ENCODE measurements at places on chromosomes 16 and 17.

- DNase-seq: no peak
Observed at GRCh38 chr17:49896860-49897259, 49.0 kb upstream of the TAC4 start.

- DNase-seq: no peak
Observed at GRCh38 chr16:84085773-84086172, 31.0 kb downstream of the MBTPS1 start.

DNA sequence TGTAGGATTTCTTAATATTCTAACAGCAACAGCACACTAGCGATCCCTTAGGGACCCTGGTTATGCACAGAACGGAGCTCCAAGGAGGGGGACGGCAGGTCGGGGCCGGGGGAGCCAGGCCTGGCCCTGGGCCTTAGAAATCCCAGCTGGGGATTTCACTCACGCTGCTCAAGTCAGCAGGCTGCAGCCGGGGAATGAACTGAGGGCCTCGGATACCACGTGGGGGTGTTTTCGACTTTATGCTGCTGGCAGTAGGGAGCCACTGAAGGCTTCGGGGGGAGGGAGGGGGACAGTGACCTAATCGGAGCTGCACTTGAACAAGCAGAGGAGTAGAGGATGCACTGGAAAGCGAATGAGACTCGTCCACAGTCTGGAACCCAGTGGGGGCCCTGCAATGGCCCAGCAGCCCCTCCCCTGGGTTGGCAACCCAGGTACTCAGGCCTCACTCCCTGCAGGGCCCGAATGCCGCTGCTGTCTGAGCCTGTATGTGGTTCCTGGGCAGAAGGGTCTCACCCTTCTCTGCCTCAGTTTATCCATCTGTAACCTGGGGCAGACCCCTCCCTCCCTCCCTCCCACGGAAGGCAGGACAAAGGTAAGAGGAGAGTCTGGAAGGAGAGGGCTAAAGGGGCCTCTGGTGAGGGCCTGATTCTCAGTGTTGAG is 53.7 kb downstream of the RPH3AL start:
- no peak for DNase-seq

GRCh38 chr16:50365791-50366575 is 2.8 kb downstream of the BRD7 start:
- DNase-seq: no peak

- DNase-seq: no peak
Observed at GRCh38 chr17:60345233-60345632, 46.7 kb downstream of the USP32 start.

- DNase-seq: no peak
Observed at GRCh38 chr17:945672-946071, 33.9 kb downstream of the NXN start.

DNA sequence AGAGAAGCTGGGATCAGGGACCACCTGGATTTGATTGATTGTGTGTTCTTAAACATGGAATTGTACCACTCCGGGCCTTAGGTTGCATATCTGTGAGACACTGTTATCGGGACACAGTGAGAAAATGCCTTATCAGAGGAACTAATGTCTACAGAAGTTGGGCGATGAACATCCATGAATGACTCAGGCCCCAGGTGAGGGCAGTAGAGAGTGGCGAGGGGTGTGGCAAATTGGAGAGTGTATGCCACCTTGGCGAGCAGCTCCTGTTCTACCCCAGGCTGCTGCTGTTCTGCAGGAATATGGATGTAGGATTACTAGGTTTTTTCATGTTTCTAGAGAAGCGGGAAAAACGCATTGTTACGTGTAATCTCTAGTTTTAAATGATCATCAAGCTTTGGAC is 38.8 kb downstream of the CLEC16A start:
- no peak for DNase-seq

DNA sequence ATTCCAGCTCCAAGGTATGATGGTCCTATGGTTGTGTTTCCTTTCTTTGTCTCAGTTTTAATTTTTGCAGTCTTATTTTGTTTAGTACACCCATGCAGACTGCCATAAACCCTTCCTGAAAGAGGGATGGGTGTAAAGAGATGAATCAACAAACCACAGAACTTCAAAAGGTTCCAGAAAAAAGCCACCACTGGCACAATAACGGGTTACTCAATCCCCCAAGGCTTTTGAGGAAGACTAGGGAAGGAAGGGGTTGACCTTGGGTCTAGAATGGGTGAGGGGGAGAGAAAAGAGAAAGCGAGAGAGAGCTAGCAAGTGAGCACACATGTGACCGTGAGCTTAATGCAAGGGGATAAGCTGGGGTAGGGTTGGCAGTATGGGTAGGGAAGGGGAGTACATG is 168.1 kb downstream of the XYLT1 start:
- DNase-seq: no peak

DNA sequence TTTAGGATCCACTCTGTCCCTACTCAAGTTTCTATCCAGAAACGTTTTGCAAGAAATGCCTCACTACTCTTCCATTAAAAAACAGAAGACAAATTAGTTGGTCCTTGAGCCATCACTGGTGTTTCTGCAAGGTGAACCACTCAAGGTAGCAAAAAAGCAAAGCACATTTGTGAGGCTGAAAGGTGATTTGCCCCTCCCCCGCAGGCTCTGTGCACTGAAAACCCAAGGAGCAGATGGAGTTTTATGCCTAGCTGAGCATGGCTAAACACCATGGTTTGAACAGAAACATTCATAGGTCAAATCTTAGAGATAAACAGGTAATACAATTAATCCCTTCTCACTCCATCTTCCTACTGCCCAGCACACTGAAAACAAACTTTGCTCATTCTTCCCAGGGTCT is 538.2 kb upstream of the CDH5 start:
- no peak for DNase-seq

DNA sequence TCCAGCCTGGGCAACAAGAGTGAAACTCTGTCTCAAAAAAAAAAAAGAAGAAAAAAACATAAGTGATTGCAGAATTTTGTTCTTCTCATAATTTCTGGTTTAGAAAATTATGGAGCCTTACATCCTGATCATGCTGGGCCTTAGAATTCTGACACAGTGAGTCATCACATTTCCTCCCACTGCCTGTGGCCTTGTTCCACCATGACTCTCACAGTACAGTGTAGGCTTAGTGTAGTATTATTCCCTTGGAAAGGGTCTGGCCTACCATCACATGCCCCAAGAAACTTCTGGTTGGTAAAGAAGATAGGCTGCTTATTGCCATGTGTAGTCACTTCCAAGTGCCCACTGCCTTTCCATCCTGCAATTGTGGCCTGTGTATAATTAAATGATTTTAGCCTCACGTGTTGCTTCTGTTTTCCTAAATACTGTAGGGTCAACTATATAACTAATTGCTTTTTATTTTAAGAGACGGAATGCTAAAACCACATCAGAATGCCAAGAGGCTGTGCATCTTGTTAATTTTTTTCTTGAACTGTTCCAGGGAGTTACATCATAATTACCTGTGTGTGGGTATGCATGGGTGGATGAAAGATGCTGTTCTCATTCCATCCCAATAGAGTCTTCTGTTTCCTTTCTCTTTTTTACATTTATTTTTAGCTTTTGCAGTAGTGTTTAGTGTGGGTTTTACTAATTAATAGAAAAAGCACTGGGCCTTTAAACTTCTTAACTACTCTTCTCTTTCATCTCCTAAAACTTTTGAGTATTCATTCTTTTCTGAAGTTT is 25.9 kb downstream of the OGFOD1 start:
- no peak for DNase-seq

- DNase-seq: no peak
Observed at GRCh38 chr16:87369117-87369765, 14.3 kb downstream of the FBXO31 start.

DNA sequence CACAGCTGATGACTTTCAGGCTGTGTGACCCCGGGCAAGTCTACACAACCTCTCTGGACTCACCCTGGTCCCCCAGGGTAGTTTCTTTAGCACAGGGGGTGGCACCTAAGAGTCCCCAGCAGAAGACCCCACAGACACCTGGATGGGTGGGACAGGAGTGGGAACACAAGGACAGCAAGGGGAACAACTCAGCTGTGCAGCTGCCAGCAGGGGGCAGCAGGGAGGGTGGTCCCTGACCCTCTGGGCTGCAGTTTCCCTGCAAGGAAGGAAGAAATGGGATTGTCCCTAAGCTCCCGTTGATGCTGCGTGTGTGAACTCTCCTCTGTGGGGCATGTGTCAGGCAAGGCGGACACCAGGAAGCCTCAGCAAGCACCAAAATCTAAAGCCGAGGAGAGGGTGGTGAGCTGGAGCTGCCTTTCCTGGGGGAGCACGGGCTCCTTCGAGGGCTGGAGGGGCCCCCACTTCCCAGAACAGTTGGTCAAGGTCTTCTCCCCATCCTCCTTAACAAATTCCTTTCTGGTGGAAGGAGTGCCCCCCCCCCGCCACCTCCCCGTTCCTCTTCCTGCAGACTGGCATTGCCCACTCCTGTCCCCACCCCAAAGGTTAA is 24.1 kb upstream of the CDH5 start:
- DNase-seq: no peak

DNA sequence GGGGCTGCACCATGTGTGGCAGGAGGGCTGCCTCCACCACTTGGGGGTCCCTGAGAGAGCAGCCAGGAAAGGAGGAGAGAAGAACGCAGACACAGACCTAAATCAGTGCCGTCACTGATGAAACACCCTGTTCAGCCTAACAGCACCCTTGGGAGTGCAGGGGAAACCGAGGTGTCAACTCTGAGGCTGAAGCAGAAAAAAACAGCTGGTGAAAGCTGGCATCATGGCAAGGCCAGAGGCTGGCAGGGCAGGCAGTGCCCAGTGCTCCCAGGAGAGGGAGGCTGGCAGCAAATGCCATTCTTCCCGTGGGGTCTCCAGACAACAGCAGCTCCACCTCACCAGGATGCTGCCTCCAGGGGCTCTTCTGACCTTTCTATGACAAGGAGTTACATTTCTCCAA is 23.1 kb downstream of the SPHK1 start:
- no peak for DNase-seq

- no peak for DNase-seq
Observed at GRCh38 chr17:65093930-65094329, 37.4 kb upstream of the GNA13 start.

GRCh38 chr17:66175892-66176291 is 16.0 kb downstream of the CEP112 start:
- no peak for DNase-seq

GRCh38 chr17:52160136-52160567 is 1.6 kb upstream of the CA10 start:
- no peak for DNase-seq

DNA sequence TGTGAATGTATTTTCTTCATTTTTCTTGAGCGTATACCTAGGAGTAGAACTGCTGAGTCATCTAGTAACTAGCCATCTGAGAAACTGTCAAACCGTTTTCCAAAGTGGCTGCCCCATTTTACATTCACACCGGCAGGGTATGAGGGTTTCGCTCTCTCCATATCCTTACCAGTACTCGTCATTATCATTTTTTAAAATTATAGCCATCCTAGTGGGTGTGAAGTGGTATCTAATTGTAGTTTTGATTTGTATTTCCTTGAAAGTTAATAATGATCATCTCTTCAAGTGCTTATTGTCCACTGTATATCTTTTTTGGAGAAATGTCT is 6.0 kb downstream of the RNF157 start:
- no peak for DNase-seq

GRCh38 chr16:67733734-67734470 is 14.8 kb upstream of the GFOD2 start:
- DNase-seq: no peak

DNA sequence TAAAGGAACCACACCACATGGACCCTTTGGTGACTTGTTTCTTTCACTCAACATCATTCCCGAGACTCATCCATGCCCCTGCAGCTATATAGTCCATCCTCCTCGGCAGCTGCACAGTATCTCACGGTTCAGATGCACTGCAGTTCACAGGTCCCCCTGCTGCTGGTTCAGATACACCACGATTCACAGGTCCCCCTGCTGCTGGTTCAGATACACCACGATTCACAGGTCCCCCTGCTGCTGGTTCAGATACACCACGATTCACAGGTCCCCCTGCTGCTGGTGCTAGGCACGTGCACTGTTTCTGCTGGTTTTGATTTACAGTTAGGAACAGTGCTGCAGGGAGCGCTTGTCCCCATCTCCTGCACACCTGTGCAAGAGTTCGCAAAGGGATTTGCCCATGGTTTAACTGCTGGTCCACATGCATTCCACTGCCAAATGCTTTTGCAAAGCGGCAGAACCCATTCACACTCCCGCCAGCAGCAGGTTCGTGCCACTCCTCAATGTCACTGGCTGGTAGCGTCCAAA is 3.8 kb downstream of the HSDL1 start:
- DNase-seq: no peak

DNA sequence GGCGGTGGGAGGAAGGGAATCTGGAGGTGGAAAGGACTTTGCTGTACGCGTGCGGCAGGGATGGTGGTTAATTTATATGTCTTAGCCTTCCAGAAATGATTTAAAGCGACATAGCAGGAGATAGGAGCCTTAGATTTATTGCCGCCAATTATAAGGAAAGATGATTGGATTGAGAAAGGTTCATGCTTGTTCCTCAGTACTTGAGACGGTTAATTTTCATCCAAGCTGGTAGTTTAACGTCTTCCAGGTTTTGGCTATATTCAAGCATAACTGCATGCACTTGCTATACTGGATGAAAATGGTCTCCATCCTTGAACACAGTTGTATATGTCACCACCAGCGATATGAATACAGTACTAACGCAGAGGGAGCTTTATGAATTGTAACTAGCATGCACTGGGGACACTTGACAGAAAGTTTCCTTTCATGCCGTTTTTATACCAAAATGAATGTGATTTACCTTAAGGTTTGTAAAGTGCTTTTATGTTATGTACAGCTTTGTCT is 610 bp upstream of the PEX12 start:
- DNase-seq: no peak

- no peak for DNase-seq
Observed at GRCh38 chr16:1942047-1942809, 771 bp downstream of the MSRB1 start.

- no peak for DNase-seq
Observed at GRCh38 chr17:58005728-58006559, 1.1 kb downstream of the SRSF1 start.

GRCh38 chr17:30203471-30203981 is 32.0 kb downstream of the SLC6A4 start:
- DNase-seq: no peak

- no peak for DNase-seq
Observed at GRCh38 chr17:55931446-55931845, 180.6 kb downstream of the PCTP start.

GRCh38 chr16:86975445-86975844 is 341.7 kb downstream of the C16orf95 start:
- DNase-seq: no peak

DNA sequence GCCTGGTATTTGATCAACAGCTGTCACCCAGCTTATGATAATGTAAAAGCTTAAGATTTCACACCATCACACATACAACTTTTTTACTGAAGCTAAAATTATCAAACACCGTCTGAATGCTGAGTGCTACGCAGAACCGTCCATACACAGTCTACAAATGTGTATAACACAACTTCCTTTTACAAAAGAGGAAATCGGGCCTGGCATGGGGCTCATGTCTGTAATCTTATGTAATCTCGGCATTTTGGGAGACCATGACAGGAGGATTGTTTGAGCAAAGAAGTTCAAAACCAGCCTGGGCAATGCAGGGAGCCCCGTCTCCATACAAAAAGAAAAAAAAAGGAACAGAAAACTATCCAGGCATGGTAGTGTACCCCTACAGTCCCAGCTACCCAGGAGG is 19.6 kb upstream of the QRICH2 start:
- no peak for DNase-seq

GRCh38 chr17:76449126-76449525 is 3.8 kb downstream of the UBE2O start:
- DNase-seq: no peak

Data from CMK (cell line).